ENCODE measurements at places on chromosomes 7 and 10. TPM values are rescaled to one million over a fixed set of nuclear protein-coding genes. Genes with fewer than 3 reads are reported as not detected.

Gene CPVL
- 24.6 TPM for total RNA-seq

Gene CFAP69
- total RNA-seq, result 11.5 TPM

Gene NPC1L1
- total RNA-seq, result 0.16 TPM

DNA sequence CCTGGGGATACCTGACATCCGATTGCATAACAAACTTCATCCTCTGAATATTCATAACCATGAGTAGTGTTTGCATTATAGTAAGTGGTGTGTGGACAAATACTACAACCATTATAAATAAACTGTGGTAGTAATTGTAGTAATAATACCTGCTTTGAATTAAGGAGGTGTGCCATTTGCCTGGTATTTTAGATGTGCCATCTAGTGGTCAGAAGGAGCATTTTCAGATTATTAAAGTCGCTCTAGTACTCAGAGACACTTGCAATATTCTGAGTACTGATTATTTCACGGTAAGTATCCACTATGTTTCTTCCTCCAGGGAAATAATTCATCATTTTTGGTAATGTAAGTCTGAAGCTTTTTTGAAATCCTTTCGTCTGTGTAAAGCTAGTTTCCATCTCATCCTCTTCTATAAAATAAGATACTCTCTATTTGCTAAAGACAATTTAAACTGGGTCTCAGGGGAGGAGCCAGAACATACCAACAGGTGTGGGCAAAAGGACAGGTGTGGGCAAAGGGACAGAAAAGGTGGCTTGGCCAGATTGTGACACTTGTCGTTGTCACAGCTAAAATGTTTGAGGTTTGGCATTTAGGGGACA, 115.3 kb upstream of the WDR11 start:
- no peak for ATAC-seq

All from gastroesophageal sphincter (tissue), 4 donors.